Effector memory CD8-positive, alpha-beta T cell (primary cell): ENCODE measurements at places on chromosomes 11 and 22.

GRCh38 chr22:45830531-45831245 is 146.3 kb downstream of the WNT7B start:
- DNase-seq = no peak

DNA sequence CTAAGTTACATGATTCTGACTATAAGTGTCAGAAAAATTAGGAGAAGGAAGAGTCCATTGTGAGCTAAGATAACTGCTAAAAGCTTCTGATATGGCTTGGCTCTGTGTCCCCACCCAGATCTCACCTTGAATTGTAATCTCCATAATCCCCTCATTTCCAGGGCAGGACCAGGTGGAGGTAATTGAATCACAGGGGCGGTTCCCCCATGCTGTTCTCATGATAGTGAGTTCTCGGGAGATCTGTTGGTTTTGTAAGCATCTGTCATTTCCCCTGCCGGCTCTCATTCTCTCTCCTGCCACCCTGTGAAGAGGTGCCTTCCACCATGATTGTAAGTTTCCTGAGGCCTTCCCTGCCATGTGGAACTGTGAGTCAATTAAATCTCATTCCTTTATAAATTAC is 230.2 kb downstream of the OPCML start:
- DNase-seq = no peak

- DNase-seq = no peak
Measured at GRCh38 chr11:128919216-128919615, 23.5 kb downstream of the TP53AIP1 start.

- no peak for DNase-seq
Measured at GRCh38 chr11:124950601-124951330, 3.2 kb upstream of the CCDC15 start.

DNA sequence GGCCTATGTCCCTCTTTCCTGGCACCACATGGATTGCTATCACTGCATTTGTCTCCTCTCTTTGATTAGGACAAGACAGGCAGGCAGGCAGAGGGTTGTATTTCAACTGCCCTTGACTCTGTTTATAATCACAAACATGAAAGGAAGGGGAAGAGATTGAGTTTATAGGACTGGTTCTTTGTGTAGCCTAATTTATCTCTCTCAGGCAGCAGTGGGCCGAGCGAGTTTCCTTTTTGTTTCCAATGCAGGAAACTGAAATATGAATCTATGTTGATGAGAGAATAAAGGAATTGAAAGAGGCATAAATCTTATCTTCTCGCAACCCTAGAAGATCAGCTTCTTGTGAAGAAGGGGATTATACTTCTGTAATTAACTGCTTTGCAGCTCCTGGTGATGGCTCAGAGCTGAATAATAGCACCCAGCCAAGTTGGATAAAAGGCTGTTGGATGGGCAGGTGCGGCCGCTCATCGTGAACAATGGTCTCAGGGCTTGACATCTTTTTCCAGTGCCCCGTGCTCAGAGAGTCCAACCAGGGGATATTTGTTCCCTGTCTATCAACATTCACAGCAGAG is 80.6 kb upstream of the SYT13 start:
- no peak for DNase-seq

DNA sequence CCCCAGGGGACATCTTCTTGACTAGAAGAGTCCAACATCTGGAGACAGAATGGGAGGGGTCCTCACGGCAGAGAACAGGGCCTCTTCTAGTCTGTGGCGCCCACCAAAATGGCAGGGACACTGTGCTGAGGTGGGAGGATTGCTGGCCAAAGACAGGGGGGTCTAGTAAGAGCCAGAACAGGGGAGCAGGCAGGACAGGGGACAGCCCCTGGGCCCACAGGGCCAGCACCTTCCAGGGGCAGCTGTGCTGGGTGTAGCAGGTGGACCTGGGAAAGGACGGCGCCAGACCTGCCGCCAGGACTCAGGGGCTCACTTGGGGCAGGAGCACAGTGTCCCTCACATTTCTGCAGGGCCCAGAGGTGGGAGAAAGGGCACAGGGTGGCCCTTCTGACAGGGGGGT is 858 bp upstream of the APOBEC3A start:
- no peak for DNase-seq

DNA sequence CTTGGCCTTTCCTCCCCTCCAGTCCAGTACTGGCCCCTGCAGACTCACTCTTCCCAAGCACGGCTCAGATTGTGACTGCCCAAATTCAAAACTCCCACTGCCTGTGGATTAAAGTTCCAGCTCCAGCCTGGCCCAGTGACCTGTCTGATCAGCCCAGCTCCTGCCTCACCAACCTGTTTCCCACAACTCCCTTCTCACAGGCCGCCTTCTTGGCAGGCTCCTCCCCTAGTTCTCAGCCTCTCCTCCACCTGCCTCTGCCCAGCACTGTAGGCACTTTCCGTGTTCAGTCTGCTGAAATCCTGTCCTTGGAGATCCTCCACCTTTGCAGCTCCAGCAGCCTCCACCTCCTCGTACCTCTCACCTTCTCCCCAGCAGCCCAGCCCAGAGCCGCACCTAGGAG is 68.6 kb downstream of the MICAL2 start:
- DNase-seq = no peak

DNA sequence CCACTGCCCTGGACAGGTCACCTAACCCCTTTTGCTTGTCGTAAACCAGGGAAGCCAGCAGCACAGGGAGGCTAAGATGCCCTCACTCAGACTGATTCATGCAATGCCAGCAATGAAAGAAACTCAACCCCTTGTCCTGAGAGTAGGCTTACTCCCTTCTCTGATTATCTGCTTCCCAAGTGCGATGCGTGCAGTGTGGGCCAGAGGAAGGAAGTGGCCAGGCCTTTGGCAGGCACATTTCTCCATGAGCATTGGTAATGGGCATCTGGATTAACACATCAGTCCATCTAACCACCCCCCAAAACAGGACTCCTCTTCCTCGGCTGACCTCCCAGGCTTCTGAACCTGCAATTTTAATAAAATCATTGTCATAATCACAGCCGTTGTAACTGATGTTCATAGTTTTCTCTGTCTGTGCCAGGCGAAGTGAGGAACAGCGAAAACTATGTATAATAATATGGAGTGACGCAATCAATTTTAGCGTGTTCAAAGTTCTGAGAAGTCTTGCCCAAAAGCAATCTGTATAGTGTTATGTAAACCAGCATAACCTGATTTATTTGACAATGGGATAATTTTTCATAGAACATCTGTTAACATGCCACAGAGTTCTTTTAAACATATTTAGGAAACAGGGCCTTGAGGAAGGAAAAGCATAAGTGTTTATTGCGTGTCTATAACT is 33.9 kb downstream of the TST start:
- no peak for DNase-seq

DNA sequence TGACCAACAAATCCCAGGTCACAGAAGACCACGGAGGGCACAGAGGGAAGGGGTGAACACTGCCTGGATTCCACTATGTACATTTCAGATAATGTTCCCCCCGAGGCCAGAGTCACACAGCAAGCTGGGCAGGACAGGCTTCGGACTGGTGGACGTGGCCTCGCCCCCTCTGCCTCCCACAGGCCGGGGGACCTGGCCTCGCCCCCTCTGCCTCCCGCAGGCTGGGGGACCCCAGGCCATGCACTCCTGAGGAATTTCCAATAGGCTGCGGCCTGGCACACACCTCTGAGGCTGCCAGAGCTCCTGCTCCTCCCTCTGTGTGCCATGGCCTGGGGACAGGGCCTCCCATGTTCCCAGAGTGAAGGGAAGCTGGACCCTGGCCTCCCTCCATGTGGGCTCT is 1352.8 kb downstream of the BRD1 start:
- no peak for DNase-seq

- DNase-seq = no peak
Measured at GRCh38 chr22:48902001-48902869, 925.4 kb downstream of the BRD1 start.

DNA sequence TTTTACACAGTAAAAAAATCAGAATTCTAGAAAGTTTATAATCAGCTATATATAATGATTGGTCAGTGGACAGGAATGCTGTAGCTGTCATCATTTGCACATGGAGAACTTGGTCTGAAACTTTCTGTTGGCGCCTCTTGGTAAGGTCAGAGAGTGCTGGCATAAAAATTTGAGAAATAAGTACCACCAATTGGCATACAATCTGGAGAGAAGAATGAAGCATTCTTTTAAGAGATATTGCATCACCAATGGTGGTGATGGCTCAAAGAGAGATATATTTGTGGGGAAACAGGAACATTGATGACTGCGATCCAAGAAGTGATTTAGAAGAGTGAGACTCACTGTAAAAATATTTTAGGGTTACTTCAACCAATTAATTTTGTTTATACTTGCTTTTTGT is 19.8 kb upstream of the OOSP1 start:
- DNase-seq = no peak

- DNase-seq = no peak
Measured at GRCh38 chr22:49429066-49429465, 398.6 kb downstream of the BRD1 start.

GRCh38 chr11:121793291-121793690 is 322.7 kb downstream of the BLID start:
- DNase-seq = no peak

DNA sequence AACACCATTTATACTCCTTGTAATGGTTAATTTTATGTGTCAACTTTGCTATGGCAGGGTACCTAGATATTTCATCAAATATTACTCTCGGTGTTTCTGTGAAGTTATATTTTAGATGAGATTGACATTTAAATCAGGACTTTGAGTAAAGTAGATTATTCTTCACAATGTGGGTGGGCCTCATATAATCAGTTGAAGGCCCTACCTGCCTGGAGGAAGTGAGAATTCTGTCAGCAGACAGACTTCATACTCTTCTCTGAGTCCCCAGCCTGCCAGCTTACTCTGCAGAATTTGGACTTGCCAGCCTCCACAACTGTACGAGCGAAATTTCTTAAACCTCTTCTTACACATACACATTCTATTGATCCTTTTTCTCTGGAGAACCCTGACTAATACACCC is 49.3 kb upstream of the SYT9 start:
- no peak for DNase-seq

GRCh38 chr11:82046778-82047177 is 686.9 kb downstream of the FAM181B start:
- DNase-seq = no peak

- no peak for DNase-seq
Measured at GRCh38 chr11:19889531-19889930, 176.9 kb downstream of the NAV2 start.

GRCh38 chr11:125167292-125167953 is 2.9 kb downstream of the PKNOX2 start:
- no peak for DNase-seq

GRCh38 chr22:27220339-27220738 is 563.0 kb downstream of the MIAT start:
- no peak for DNase-seq

DNA sequence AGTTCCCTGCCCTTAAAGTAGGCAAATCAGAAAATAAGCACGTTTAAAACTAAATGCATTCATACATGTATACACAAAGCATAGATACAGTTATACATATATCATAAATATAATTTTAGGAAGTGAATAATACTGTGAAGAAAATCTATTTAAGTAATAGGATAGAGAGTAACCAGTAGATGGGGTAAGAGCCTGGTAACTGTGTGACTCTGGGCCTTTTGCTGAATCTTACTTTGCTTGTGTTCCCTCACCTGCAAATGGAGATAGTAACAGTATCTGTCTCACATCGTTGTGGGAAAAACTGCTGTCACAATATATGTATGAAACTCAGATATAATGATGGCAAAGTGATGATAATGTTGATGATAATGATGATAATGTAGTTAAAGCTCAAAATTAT is 29.9 kb downstream of the MS4A2 start:
- no peak for DNase-seq

DNA sequence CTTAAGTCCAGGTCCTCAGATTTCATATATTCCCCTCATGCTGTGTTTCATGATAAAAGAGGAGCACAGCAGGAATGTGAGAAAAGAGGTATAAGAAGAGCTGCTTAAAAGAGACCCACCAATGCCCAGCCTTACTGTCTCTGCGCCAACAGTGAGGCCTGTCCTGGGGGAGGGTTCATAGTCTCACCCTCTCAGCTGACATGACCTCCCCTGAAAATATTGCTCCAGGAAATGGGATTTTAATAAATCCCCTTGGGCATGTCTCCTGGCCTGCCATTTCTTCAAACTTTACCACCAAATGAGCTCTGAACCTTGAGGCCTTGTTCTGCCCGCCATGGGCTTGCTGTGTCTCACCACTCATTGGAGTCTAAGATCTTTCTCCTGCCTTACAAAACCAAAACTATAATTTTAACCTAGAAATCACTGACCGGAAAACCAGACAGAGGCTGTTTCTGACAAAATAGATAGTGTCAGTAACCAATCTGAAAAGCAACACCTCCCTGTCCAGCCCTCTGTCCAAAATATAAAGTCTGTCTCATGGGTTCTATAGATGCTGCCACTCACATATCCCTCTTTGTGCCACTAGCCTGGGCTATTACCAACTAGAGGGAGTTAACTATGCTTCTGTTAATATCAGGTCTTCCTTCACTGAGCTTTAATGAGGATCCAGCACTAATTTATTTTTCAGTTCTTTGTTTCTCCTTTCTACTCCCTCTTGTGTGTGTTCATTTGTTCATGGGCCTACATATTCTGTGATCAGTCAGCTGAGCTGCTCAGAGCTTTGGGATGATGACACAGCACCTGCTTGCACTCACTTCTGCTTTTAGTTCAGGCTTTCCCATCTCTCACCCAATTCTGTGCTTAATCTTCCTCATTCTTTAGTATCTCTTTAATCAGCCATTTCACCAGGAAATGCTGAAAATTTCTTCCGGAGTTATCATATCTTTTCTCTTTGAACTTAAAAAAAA is at the start of gene OR2AG2:
Gene OR2AG2, minus strand, starts transcription at position 51 of the 968 bp plus-strand sequence. CDS start 3,019 bp downstream, outside the sequence.
- no peak for DNase-seq

GRCh38 chr11:75004215-75004614 is 15.5 kb downstream of the NEU3 start:
- no peak for DNase-seq
